Left ventricle myocardium superior (tissue), 1 donor: ENCODE measurements at places on chromosomes 3 and 15. TPM values are rescaled to one million over a fixed set of nuclear protein-coding genes. Genes with fewer than 3 reads are reported as not detected.

SHC4 gene
- 2.4 TPM for total RNA-seq

GOLGA8Q gene
- total RNA-seq: 1.1 TPM

FGD5 gene
- 16.3 TPM for total RNA-seq

DPP8 gene
- total RNA-seq: 36.5 TPM

TMEM212 gene
- not detected for total RNA-seq

CHRNA7 gene
- 0.55 TPM for total RNA-seq

DUT gene
- 77.2 TPM for total RNA-seq

GOLGA6L7 gene
- not detected for total RNA-seq

SYNM gene
- 329 TPM for total RNA-seq

GRCh38 chr15:64521726-64522164, 61.4 kb downstream of the ZNF609 start:
- peak; percentile 61 for DNase-seq

DNA sequence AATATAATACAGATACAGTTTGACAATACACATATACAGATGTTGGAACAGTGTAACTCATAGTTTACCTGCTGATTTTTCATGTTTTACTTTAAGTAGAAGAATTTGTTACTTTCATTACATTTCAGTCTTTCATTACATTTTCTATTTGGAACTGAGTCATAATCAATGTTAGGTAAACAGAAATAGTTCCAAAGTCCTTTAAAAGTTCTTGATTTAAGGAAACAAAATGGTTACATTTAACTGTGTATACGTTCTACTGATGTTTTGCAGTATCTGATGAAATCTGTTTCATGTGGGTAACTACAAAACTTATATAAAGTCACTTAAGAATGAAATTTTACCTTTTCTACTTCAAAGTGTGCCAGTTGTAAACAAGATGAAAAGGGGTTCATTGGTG, 721.2 kb downstream of the NAALADL2 start:
- no peak for DNase-seq

GRCh38 chr3:16063603-16064002, 110.9 kb upstream of the GALNT15 start:
- DNase-seq: no peak

DNA sequence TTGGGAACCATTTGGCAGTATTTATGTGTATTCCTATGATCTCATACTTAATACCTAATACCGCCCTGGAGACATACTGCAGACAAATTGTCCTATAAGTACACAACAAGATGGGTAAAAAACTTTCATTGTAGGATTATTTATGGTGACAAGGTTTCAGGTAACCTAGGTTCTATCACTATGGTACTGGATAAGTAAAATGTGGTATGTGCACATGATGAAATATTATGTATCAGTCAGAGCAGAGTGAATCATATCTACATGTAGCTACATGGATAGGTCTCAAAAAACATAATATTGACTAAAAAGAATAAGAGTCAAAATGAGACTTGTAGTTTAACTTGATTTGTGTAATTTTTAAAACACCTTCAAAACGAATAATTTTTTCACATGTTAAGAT, 147.8 kb downstream of the LEKR1 start:
- DNase-seq: no peak

GRCh38 chr3:107545680-107546120, 22.9 kb downstream of the BBX start:
- DNase-seq: no peak

GRCh38 chr3:162517110-162517509, 1020.5 kb downstream of the OTOL1 start:
- DNase-seq: no peak

- no peak for DNase-seq
These were observed 42.1 kb upstream of the TSPAN3 start for GRCh38 chr15:77112838-77113504.

DNA sequence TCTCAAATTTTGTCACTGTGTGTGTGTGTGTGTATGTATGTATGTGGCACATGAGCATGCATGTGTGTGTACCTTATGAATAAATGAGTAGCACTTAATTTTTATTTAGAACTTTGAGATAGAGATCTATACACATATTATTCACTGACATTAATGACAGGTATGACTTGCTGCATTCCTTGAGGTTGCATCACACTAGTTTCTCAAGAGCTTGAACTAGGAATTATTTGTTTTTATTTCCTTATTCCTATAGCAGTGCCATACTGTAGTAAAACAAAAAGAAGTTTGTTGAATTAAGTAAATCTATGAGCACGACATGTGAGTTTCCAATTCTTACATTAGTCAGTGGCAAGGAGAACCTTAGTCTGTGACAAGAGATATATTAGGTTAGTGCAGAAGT, 943.9 kb downstream of the ROBO1 start:
- DNase-seq: no peak

DNA sequence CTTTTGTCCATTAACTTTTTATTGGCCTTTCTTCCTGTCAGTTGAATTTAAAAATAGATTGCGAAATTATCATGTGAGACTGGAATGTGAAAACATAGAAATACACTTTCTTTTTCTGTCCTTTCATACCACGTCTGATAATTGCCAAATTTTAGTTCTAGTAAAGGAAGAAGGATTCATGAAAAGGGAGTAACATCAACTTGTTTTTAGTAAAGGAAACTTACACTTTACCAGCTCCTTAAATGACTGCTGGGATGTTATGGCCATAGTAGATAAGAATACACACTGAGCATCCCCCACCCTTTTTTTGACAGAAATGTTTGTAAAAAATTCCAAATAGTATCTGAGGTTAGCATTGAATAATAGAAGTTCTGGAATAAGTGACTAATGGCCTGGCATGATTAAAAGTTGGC, 137.9 kb downstream of the NEO1 start:
- DNase-seq: no peak

GRCh38 chr15:33908406-33908805, 59.9 kb upstream of the CHRM5 start:
- no peak for DNase-seq

GRCh38 chr15:74315626-74316025, 51.8 kb downstream of the CYP11A1 start:
- DNase-seq: peak; percentile 46

- DNase-seq: no peak
These were observed 80.7 kb downstream of the CHST2 start for GRCh38 chr3:143200001-143200924.

- DNase-seq: no peak
These were observed 34.0 kb downstream of the MINDY4B start for GRCh38 chr3:150871192-150871591.

DNA sequence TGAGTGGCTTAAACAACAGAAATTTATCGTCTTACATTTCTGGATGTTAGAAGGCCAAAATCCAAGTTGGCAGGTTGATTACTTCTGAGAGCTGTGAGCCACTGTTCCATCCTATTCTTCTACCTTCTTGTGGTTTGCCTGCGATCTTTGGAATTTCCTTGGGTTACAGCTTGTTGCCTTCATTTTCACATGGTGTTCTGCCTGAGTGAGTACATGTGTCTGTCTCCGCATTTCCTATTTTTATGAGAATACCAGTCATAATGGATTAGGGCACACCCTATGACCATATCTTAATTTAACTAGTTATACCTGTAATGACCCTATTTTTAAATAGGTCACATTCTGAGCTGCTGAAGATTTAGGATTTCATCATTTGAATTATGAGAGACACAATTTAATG, 294.3 kb downstream of the CNTN4 start:
- DNase-seq: no peak

- DNase-seq: peak; percentile 89
These were observed at the start of gene UBE2E2 for GRCh38 chr3:23202921-23203707. Gene UBE2E2, plus strand, starts transcription at chr3:23203327.

- DNase-seq: no peak
These were observed 31.0 kb downstream of the ACAP2 start for GRCh38 chr3:195411836-195412235.

GRCh38 chr3:46852334-46852720, 10.9 kb downstream of the MYL3 start:
- DNase-seq: peak; percentile 26

- DNase-seq: no peak
These were observed 302.8 kb upstream of the UBE2E2 start for GRCh38 chr3:22900296-22900695.

DNA sequence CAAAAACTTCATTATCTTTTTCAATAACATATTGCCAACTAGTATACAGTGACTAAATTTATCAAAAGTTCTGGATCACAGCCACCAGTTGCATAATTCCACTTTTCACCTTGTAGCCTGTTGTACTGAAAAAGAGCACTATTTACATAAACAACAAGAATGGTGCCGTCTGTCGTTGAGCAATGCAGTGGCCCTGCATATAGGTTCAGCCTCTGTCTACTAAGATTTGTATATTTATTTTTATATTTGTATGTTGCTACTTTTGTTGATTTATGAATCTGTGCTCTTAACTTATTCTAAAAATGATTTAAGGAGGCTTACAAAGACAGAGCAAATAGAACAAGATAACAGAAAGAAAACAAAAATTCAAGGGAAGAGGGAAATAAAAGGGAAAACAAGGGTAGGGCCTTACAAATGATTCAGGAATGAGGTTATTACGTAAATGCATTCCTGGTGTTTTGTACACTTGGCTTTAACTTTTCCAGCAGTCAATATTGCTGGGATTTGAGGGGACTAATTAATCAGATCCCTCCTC, 257.6 kb upstream of the STT3B start:
- DNase-seq: no peak

DNA sequence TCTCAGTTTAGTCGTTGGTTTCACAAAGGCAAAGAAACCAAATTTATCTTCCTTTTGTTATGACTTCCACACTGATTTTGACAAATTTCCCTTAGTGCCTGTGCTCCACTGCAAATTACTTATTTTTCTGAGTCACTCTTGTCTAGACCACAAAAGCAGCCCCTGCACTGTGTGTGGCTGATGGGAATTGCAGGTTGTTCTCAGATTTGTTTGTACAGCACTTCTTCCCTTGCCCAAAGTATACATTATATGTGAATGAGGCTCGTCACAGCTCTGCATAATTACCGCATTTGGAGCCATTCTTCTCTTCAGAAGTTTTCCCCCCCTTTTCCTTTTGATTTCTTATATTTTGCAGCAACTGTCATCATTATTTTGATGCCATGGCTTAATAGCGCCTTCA, 354.2 kb upstream of the IL12A start:
- no peak for DNase-seq

DNA sequence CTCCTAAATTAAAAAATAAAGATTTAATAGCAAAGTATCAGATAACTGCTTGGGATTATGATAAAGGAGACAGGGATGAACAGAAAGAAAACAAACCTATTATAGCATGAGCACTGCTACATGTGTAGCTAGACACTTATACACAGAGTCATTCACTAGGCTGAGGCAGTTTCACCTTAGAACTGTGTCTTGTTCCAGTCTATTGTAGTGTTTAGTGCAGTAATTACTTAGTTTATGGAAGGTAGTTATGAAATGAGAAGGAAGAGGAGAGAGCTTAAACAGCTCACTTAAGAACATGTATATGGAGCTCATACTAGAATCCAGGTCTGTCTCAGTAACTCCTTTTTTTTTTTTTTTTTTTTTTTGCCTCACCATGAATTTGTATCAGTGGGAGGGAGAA, 441.4 kb downstream of the PDCD6IP start:
- no peak for DNase-seq

- DNase-seq: peak; percentile 81
These were observed 102.0 kb upstream of the PRICKLE2 start for GRCh38 chr3:64327100-64327804.

- no peak for DNase-seq
These were observed 304.0 kb upstream of the TPRG1 start for GRCh38 chr3:188867691-188868265.
